ENCODE measurements at places on chromosomes 1 and 21.
A peak's percentile ranks its signal among the peaks of the same experiment; 100 is the strongest.

DNA sequence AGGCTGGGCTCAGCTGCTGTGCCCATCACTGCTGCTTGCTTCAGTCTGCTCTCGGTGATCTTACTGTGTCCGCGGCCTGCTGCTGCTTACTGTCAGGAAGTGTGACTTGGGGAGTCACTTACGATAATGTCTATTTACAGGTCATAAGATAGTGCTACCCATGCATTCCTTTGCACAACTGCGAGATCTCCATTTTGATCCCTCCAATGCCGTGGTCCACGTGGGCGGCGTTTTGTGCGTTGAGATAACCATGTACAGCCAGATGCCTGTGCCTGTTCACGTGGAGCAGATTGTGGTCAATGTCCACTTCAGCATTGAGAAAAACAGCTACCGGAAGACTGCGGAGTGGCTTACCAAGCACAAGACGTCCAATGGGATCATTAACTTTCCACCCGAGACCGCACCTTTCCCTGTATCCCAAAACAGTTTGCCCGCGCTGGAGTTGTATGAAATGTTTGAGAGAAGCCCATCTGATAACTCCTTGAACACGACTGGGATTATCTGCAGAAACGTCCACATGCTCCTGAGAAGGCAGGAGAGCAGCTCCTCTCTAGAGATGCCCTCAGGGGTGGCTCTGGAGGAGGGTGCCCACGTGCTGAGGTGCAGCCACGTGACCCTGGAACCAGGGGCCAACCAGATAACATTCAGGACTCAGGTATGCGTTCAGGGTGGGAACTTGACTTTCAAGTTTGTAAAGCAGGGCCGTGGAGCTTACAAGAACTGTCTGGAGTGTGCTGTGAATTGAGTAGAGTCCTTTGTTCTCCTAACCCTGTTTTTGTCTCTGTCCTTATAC, 24.4 kb upstream of the PWP2 start:
- DNase-seq, result no peak

- DNase-seq, result no peak
These were observed 10.4 kb downstream of the PPP2R5A start for GRCh38 chr1:212295579-212295978.

DNA sequence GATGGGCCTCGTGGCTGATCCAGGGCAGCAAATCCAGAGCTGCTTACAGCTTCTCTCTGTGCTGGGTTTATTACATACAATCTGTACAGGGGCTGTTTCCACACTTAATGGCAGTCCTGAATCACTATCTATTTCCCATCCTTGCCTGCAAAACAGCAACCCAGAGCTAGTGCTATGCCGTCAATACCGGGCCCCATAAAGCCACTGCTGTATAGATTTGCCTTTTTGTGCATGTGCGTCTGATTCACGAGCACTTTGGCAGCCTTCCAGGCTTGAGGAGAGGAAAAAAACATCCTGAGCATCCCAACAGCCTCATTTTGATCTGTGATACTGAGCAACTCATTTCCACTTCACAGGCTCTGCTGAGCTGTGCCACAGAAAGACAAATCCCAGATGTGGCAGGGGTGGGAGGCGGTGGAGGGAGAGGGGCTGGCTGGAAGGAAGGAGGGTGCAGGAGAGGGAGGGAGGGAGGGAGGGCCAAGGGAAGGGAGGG, 65.2 kb upstream of the TARBP1 start:
- DNase-seq, result peak; percentile 32

DNA sequence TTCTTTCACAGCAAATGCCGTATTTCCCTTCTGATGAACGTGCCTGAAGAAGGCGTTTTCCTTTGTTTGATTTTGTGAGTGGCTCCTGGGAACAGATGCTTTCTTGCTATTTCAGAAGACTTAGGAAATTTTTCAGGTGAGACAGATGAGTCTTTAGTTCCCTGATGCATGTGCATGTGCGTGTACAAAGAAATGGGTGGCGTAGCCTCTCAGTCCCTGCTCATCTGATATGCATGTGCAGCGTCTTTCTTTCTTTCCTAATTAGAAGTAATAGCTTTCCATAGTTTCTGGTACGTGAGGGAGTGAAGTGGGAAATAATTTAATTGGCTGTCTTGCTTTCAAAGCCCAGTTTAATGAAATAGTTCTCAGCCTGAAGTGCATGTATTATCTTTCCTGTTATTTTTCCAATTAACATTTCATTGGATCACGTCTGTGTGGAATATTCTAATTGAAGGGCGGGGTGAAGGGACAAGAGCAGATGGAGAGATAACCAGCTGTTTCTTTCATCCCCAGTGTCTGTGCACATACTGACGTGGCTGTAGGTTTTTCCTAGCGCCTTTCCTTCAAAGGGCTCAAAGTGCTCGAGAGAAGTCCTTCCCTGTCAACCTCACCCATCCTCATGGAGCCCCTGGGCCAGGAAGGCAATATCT, 104.3 kb downstream of the FAM78B start:
- no peak for DNase-seq

GRCh38 chr1:161106431-161106830, 8.3 kb downstream of the KLHDC9 start:
- no peak for DNase-seq
